GM04504 (cell line): ENCODE measurements at places on chromosomes 3 and 15.

DNA sequence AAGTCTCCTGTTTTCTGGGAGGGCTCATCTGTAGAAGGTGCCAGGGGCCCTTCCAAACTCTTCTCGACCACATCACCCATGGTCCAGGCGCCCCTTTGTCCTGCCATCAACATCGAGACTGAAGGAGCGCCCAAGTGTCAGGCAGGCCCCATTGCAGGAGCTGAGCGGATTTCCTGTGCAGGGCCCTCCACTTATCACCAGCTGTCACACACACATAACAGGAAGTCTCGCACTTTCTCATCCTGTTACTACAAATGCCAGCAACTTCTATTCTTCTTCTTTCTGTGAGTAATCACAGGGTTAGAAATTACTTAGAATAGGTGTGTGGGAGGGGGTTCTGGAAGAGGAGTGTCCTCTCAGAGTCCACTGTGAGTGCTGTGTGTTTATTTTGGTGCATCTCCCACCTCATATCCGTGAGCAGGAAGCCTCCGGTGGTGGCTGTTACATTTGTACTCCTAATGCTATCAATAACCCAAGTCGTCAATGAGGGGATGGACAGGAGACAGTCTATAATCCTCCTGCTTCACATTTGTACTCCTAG is at the start of gene KLHL6:
KLHL6 (minus strand) TSS at position 166 of the 541 bp plus-strand sequence; CDS start at position 113, 53 bp downstream.
- DNase-seq: no peak

- no peak for DNase-seq
Measured at GRCh38 chr15:90037961-90038631, 37.0 kb downstream of the ZNF710 start.

- DNase-seq: no peak
Measured at GRCh38 chr15:98551936-98552562, 96.3 kb upstream of the IGF1R start.

GRCh38 chr3:177754508-177754921 is 557.2 kb upstream of the TBL1XR1 start:
- DNase-seq: no peak

DNA sequence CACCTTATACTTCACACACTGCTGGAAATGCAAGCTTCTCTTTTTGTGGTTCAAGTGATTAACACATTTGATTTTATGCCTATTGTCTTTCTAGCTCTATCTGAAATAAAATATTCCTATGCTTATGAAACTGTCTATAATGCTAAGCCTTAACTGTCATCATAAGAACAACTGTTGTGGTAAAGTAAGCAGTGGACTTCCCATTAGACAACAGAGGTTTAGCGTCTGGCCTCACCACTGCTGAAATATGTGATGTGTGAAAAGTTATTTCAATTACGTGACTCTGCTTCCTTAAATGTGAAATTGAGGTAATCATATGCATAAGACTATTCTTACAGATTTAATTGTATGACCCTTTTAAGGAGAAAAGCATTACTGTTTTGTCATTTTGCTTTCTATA is 140.2 kb upstream of the LYSMD4 start:
- DNase-seq: no peak

DNA sequence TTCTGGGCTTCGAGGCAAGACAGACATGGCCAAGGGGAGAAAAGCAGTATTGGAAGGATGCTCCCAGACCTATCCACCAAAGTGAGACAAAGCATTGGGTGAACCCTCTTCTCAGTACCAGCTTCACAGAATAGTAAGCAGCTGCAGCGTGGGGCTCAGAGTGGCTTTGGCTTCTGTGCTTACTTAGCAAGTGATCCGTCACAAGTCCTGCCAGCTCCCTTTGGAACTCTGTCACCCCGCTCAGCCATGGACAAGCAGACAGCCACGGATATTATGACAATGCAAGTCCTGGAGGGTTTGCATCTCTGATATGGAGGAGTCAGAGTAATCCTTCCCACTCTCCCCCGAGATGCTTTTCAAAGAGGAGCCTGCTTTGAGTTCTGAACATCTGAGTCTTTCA is 90.8 kb downstream of the SLCO3A1 start:
- DNase-seq: no peak

DNA sequence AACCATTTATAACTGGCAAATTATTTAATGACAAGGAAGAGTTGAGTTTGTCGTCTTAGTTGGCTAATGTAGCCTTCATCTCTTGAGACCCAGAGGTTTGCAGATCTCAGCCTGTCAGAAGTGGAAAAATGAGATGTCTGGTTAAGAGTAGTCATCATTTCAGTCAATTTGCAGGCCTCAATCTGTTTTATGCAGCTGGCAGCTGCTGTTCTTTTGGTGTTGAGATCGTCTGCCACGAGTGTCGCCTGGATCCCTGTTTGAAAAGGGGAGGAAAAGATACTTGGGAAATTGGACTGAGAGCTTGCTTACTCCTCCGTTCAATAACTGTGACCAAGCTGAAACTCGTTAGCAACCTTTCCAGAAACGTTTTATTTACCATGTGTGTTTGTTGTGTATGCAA is 2.3 kb downstream of the PHLDB2 start:
- DNase-seq: no peak

DNA sequence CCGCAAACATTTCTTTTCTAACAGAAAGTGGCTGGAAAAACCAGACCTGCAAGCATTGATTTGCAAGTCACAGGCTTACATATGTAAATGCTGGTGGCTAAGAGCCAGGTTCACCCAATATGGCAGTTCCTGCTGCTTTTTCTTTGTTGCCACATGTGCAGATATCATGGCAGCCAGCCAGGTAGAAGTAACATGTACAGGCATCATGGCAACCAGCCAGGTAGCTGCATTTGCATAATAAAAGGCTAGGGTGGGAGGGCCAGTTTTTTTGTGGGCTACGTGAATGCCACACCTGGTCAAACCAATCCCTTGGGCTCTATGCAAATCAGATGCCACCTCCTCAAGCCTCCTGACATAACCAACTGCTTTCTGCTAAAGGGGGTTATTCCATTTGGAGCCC is 2.8 kb upstream of the SMCO1 start:
- no peak for DNase-seq

DNA sequence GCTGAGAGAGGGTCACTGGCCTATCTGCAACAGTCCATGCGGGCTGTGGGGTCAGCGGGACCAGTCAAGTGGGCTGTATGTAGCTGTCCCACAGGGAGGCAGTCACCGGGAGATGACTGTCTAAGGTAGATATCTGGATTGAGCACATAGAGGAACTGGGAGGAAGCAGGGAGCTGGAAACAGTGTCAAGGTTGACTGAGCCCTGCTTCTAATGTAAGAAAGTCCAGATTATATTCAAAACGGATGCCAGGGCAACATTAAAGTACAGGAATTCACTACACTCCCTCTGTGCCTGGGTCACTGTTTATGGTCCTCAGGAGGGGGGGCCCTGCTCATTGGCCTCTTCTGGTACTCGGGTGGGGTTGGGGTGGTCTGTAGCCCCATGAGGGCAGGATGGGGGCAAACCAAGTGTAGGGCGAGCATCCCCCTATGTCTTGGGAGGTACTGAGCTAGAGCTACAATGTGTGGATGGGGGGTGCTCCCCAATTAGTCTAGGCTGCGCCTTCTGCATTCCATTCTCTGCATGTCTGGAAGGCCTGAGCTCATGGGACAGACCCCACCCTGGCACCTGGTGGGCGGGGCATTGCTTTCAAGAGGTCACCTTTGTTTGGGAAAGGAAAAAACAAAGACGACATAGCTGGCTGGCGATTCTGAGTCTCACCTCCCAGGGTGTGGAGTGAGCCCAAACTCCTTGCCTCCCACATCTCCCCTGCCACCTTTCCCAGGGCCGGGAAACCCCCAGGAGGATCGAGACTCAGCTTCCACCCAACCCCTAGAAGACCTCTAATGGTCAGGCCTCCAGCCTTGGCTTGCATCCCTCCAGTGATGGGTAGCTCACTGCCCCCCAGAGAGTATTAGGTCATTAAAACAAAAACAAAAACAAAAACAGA is 45.1 kb upstream of the C15orf39 start:
- no peak for DNase-seq

DNA sequence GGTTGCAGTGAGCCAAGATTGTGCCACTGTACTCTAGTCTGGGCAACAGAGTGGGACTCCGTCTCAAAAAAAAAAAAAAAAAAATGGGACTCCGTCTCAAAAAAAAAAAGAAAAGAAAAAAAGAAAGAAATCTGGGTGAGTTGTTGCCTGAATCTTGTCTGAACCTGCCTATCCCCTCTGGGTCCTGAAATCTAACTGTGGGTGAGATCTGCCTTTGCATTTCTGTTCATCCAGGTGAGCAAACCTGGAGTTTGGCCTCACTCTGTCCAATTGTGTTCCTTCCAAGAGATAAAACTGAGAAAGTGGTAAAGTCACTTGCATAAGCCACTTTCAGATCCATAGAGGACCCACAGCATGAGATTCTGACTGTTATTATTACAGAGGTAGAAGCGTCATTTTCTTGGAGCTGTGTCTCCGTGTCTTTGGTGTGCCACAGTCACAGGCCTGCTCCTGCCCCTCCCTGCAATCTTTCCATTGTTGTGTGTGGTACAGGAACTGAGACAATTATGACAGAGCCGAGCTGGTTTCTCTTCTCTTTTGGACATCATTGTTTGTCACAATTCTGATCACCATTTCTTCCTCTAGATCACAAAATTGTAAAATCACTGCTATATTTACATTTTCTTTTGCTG is 235.9 kb downstream of the LPP start:
- no peak for DNase-seq

GRCh38 chr3:64832098-64832497 is 144.3 kb upstream of the ADAMTS9 start:
- DNase-seq: no peak

- DNase-seq: no peak
Measured at GRCh38 chr3:38163841-38164642, 1.3 kb upstream of the OXSR1 start.

DNA sequence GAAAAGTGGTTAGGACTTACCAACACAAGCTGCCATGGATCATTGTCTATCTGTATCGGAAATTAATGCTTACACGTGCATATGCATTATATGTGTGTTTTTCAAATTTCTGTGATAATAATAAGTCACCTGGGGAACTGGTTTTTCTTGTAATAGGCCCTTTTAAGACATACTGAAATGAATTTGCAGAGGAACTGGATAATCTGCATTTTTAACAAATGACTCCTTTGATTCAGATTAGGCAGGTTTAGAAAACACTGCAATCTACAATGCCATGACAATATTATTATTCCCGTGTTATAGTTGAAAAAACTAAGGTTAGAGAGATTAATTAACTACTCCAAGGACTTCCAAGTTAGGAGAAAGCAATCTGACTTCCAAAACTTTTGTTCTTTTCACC is 23.4 kb downstream of the STRIT1 start:
- no peak for DNase-seq

DNA sequence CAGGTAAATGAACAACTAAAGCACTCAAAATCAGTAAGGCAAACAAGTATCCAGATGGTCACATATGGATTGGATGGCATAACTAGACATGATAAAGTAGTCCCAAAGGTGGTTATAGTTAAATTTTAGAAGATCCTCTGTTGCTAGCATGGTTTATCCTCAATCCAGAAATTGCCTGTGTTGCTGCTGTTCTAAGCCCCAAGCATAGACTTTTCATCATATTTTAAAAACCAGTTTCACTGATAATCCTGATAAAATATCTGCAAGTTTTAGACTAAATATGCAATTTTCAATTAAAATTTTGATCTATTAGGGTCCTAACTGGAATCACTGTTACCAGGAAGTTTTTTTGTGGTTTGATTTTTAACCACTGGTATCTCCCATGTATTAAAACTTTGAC is 35.4 kb downstream of the MBNL1 start:
- DNase-seq: no peak

- DNase-seq: no peak
Measured at GRCh38 chr3:133742351-133743091, 3.7 kb upstream of the TF start.

GRCh38 chr3:68274286-68274685 is 619.9 kb upstream of the SUCLG2 start:
- DNase-seq: no peak

GRCh38 chr3:127019449-127019848 is 36.5 kb downstream of the PLXNA1 start:
- peak; percentile 24 for DNase-seq

DNA sequence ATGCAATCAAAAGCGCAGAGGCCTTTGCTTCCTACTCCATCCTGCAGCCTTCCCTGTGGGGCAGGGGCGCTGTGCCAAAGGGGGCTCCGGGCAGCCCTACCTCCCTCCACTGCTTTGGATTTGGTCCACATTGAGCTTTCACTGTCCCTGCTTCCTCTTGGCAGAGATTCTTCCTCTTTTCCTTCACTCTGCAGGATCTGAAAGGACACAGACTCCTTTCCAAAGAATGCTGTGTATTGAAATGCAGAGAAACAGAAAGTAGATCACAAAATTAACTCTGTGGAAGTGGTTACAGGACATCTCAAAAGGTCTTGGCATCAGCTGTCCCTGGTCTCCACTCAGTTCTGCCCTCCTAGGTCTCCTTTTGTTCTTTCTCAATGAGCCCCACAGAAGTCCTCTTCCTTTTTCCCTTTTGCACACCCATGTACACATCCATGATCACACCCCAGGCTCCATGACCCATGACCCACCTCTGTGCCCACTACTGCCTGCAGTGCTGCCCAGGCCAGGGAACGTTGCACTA is 64.1 kb downstream of the CCR1 start:
- no peak for DNase-seq

DNA sequence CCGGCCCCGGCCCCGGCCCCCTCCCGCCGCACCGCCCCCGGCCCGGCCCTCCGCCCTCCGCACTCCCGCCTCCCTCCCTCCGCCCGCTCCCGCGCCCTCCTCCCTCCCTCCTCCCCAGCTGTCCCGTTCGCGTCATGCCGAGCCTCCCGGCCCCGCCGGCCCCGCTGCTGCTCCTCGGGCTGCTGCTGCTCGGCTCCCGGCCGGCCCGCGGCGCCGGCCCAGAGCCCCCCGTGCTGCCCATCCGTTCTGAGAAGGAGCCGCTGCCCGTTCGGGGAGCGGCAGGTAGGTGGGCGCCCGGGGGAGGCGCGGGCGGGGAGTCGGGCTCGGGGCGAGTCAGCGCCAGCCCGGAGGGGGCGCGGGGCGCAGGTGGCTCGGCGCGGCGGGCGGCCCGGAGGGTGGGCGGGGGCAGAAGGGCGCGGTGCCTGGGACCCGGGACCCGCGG is 352 bp downstream of the CHRD start:
- DNase-seq: no peak
